Endothelial cell of umbilical vein (primary cell): ENCODE measurements at places on chromosomes 5 and 9. TPM values are rescaled to one million over a fixed set of nuclear protein-coding genes. Genes with fewer than 3 reads are reported as not detected.

Gene NACC2
- 25.1 and 27.1 TPM in 2 replicates for total RNA-seq

Gene NKD2
- total RNA-seq: not detected in 2 replicates

Gene GM2A
- 21.2 and 22.5 TPM in 2 replicates for total RNA-seq

Gene SLC4A9
- total RNA-seq: not detected in 2 replicates

Gene CARTPT
- total RNA-seq: not detected in 2 replicates

Gene PCSK5
- total RNA-seq: 4.8 and 5.1 TPM in 2 replicates

Gene SOWAHA
- total RNA-seq: not detected in 2 replicates

Gene ENTREP1
- total RNA-seq: 5.0 and 7.1 TPM in 2 replicates

Gene LRRC70
- total RNA-seq: 24.5 and 26.5 TPM in 2 replicates

Gene IFNK
- not detected in 2 replicates for total RNA-seq

Gene SIT1
- not detected in 2 replicates for total RNA-seq
